Vagina (tissue), 2 donors: ENCODE measurements at places on chromosomes 13 and 19.

DNA sequence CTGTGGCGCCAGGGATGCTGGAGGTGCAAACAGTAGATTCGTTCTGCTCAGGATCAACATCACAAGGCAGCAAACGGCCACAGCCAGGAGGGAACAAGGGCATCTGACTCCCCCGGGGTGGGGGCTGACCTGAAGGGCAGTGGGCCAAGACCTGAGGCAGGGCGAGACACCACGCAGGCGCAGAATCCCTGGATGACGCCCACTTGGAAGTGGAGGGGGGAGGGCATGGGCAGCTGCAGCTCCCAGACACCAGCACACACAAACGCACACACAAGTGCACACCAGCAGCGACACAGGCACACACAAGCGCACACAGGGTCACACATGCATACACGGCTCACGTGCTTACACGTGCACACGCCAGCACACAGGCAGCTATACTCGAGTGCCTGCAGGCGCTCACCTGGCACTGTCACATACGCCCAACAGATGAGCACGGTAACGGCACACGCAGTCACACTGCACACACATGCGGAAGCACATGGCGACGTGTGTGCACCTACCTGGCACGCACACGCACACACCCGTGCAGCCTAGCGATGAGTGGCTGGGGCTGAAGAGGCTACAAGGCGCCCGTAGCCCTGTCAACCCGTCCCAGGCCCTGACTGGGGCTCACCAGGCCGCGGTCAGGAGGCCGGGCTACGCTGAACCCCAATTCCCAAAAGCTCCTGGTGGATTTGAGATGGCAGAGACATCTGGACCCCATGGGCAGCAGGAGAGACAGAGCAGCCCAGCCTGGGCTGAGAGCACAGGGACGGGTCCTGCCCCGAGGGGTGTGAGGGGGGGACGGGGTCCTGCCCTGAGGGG lies 5.5 kb downstream of the C2CD4C start:
- DNase-seq: no peak

- no peak for DNase-seq
Observed at GRCh38 chr13:99295488-99296252, 11.5 kb downstream of the GPR183 start.

GRCh38 chr13:74043237-74043636 lies 91.0 kb downstream of the KLF12 start:
- DNase-seq: no peak

- no peak for DNase-seq
Observed at GRCh38 chr13:78468621-78469020, 134.7 kb downstream of the POU4F1 start.

GRCh38 chr19:7926727-7927604 lies 1.0 kb upstream of the CTXN1 start:
- no peak for DNase-seq

GRCh38 chr19:16398530-16399249 lies 73.1 kb downstream of the EPS15L1 start:
- DNase-seq: no peak

GRCh38 chr19:18170714-18171255 lies 2.8 kb upstream of the IFI30 start:
- DNase-seq: no peak
